ENCODE measurements at places on chromosomes 6 and 20. TPM values are rescaled to one million over a fixed set of nuclear protein-coding genes. Genes with fewer than 3 reads are reported as not detected.

Gene OR2H1
- not detected for total RNA-seq

Gene TBC1D7
- 27.8 TPM for total RNA-seq

Gene PNLDC1
- total RNA-seq = not detected

Gene MOG
- not detected for total RNA-seq

DNA sequence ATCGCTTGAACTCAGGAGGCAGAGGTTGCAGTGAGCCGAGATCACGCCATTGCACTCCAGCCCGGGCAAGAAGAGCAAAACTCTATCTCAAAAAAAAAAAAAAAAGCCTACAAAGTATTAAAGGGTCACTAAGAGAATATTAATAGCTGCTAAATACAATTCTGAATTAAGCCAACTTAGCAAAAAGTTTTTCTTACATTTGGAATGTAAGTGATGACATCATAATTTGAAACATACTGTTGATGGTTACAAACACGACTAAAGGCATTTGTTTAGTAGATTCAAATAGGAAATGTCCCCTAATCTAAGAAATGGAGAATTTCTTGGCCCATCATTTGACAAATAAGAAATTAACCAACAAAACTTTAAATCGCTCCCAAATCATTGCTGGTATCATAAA is 282.8 kb downstream of the RNGTT start:
- DNase-seq = no peak

GRCh38 chr20:5316188-5317158 is at the start of gene PROKR2:
PROKR2 (minus strand) TSS chr20:5316954; CDS start chr20:5314369, 2,585 bp downstream.
- peak; percentile 28 for DNase-seq

DNA sequence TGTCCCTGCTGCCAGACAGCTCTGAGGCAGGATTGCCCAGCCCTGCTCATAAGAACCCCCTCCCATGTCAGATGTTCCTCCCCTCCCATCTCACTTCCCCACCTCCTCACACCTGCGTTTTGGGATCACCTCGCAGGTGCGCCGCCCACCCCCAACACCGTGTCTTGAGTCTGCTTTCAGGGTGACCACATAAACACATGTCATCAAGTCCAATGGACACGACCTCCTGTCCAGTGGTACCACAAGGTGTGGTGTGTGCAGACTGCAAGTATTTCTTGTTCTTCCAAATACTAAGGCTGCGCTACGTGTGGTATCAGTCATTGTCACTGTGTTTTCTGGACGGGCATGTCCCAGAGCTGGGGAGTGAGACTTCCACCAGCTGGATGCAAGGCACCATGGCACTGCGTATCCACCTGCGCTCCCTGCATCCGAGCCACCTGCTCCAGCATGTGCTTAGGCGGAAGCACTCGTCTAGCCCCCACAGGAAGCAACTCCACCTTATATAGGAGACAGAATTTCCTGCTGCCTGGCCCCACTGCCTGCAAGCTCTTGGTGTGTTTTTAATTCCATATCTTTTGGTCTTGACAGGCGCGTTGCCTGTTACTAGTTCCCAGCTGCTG is 119.7 kb upstream of the NXT1 start:
- no peak for DNase-seq

- DNase-seq = no peak
Measured at GRCh38 chr20:31857861-31858759, 12.2 kb downstream of the DUSP15 start.

- no peak for DNase-seq
Measured at GRCh38 chr6:139290787-139291311, 949 bp downstream of the TXLNB start.

GRCh38 chr6:106448000-106448426 is 87.5 kb downstream of the CRYBG1 start:
- DNase-seq = no peak

GRCh38 chr6:126724821-126725220 is 384.9 kb downstream of the CENPW start:
- DNase-seq = no peak

DNA sequence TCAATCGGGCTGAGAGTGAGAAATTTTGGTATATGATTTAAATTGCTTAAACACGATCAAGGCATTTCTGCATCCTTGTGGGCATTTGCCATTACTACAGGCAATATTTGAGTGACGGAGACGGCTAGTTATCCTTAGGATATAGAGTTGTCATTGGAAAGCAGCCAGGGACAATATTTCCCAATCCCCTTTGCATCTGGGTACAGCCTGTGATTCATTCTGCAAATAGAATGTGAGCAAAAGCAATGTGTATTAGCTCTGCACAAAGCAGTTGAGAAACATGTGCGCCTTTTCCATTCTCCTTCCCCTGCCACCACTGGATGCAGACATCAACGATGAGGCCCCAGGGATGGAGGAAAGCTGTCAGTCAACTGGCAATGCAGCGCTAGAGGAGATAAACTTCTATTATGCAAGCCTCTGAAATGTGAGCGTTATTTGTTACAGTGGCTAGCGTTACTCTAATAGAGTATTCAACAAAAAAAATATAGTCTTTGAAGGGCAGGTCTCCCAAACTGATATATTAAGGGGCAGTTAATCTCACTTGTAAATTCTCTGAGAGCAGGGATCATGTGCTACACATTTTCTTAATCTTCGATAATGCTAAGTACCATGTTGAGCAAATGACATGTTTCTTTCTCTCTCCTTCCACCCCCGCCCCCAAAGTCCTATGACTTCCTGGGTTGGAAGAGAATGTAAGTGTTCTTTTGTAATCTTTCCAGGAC is 37.1 kb upstream of the NCOA3 start:
- DNase-seq = peak; percentile 93

Data from hepatocyte (in vitro differentiated cells).